ENCODE measurements at places on chromosomes 7 and 10.

GRCh38 chr7:22860784-22861482 is 38.3 kb upstream of the TOMM7 start:
- H3K36me3 ChIP-seq: peaks cover 25% of the 10 kb centered on the region
- no peaks in the 10 kb centered on the region for H3K27me3 ChIP-seq
- no peak overlapping the region for H3K4me3 ChIP-seq
- H3K4me1 ChIP-seq: peaks cover 38% of the 10 kb centered on the region
- H3K27ac ChIP-seq: peak overlapping the region; percentile 95
- peak; percentile 36 for DNase-seq

DNA sequence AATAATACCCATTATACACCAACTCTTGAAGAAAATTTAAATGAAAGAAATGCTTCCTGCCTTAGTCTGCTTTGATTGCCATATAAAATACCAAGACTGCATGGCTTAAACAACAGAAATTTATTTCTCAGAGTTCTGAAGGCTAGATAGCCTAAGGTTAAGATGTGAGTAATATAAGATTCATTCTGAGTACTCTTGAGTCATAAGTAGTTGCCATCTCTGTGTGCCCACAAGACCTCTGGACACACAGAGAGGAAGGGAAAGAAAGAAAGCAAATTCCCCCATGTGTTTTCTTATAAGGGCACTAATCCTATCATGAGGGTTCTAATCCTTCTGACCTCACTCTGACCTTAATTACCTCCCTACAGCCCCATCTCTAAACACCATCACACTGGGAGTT is 201.2 kb downstream of the PTN start:
- no peak overlapping the region for H3K4me3 ChIP-seq
- no peaks in the 10 kb centered on the region for H3K27me3 ChIP-seq
- H3K27ac ChIP-seq: peak overlapping the region; percentile 90
- peaks cover 36% of the 10 kb centered on the region for H3K4me1 ChIP-seq
- DNase-seq: peak; percentile 90
- H3K36me3 ChIP-seq: no peaks in the 10 kb centered on the region

GRCh38 chr7:46290374-46291049 is 369.4 kb upstream of the IGFBP3 start:
- no peaks in the 10 kb centered on the region for H3K36me3 ChIP-seq
- no peak for DNase-seq
- peak overlapping the region; percentile 98 for H3K27ac ChIP-seq
- no peak overlapping the region for H3K4me3 ChIP-seq

DNA sequence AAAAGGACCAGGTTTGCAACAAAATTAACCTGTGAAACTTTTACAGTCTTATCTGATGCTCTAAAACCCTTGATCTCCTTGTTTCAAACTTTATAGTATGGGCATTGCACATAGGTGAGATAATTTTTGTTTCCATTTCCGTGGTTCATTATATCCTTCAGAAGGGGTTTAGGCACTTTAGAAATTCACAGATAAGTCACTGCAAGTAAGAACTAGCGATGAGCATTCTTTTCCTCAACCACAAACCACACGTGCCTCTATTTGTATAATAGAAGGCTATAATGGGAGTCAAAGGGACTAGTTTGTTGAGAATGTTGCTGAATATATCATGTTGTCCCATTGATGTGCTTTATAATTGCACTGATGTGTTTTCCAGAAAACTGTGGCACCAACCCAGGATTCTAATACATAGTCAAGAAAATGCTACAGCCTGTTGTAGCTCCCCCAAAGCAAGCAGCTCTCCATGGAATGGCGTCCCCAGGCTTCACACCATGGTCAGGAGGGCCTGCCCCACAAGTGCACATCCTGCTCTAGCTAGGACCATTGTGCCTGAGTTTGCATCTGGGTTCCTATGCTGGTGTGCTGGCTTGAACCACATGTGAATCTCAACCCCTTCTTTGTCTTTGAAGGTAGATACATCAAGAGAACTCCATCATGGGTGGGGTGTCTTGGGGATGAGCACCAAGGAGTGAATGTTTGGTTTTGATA is 14.0 kb upstream of the ATXN7L1 start:
- no peak overlapping the region for H3K4me3 ChIP-seq
- no peak overlapping the region for H3K27ac ChIP-seq
- no peaks in the 10 kb centered on the region for H3K36me3 ChIP-seq
- H3K4me1 ChIP-seq: no peaks in the 10 kb centered on the region
- H3K27me3 ChIP-seq: no peaks in the 10 kb centered on the region

DNA sequence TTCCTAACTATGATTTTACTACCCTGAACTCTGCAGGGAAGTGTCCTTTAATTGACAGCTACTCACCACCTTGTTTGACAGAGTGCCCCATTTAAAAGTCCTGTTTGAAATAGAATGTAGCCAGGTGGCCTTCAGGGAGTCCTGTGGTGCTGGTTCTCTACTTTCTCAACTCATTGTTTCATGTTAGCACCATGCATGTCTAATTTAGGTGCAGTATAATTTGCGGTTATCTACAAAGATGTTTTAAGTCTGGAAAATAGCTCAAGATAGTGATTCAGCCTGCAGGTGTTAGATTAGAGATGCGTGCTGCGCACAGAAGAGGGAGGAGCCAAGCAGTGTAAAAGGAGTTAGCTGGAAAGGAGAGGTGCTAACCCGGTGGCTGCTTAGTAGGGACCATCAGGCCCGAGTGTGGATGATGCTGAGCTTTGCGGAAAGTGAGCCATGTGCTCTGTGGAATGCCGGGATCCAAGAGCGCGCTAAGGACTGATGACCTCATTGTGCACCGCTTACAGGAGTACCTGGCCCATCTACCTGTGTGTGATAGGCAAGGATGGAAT is 1.2 kb downstream of the CCM2 start:
- H3K27ac ChIP-seq: no peak overlapping the region
- H3K36me3 ChIP-seq: no peaks in the 10 kb centered on the region
- H3K27me3 ChIP-seq: no peaks in the 10 kb centered on the region
- peak; percentile 31 for DNase-seq

DNA sequence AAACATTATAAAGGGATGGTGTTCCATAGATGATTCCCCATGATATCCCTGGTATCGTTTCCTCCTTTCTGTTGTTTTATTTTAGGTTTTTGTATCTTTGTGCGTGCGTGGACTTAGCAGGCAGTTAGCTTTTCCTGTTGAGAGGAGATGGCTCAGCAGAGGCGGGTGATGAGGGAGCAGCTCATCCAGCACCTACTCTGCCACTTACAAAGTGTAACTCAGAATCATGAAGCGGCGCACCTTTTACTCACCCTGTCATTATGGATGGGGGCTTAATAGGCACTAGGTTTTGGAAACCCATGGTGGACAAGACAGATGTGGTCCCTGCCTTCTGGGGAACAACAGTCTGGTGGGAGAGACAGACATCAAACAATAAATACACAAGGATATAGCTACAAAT is 17.1 kb downstream of the FAM241B start:
- no peak overlapping the region for H3K4me3 ChIP-seq
- no peak for DNase-seq
- no peaks in the 10 kb centered on the region for H3K36me3 ChIP-seq
- H3K4me1 ChIP-seq: no peaks in the 10 kb centered on the region
- H3K27me3 ChIP-seq: peaks cover 5% of the 10 kb centered on the region
